ENCODE measurements at places on chromosomes 11 and 22.
A peak's percentile ranks its signal among the peaks of the same experiment; 100 is the strongest.

DNA sequence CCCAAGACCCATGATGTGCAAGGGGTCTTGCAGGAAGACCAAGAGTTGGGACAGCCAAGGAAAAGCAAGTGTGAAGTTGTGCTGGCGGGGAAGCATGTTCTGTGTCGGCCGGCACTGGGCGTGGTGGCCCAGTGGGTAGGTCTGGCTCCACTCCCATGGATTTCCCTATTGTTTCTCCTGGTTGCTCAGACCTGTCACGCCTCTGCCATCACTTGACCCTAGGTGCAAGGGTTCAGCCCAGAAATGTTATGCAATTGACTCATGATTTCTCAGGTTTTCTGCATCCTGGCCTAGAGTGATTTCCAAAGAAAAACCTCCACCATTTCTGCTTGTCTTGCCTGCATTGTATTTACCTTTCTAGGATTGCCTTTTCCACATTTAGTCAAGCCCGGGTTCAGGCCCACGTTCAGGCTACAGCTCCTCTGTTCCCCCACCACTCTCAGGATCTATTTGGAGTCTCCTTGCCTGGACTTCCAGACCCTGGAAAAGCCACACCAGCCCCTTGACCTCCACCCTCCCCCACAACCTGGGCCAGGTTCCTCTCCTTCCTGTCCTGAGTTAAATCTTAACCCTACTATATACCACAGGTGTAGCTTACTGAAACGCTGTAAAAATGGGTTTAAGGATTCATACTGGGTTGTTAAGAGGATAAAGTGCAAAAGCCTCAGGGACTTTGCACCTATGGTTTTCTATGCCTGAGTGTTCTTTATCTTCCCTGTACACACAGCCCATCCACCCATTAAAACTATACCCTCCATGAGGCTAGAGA, 17.5 kb upstream of the FOLR1 start:
- DNase-seq: no peak

- no peak for DNase-seq
Measured at GRCh38 chr11:76849376-76849775, 11.3 kb upstream of the ACER3 start.

- DNase-seq: no peak
Measured at GRCh38 chr11:36309779-36310178, 13.7 kb downstream of the PRR5L start.

GRCh38 chr22:42621505-42622002, 6.9 kb upstream of the POLDIP3 start:
- DNase-seq: peak; percentile 62

DNA sequence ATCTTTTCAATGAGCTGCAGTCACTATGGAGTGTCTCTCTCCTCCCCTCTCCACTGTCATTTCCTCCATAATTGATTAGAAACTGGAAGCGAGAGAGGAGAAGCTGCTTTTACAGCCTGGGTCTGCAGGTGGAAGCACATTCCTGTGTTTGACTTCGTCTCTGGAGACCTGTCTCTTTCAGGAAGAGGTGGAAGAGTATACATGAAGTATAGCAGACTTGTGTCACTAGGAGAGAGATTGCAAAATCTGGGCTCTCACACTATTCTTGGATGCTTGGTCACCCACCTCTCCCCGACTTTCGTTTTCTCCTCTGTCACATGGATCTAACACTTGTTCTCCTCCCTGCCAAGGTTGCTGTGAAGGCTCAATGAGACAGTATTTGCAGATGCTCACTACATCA, 323.3 kb downstream of the NTM start:
- no peak for DNase-seq
